ENCODE measurements at places on chromosomes 1 and 21.

GRCh38 chr1:7980984-7981383 lies 19.5 kb downstream of the PARK7 start:
- no peak for DNase-seq

GRCh38 chr1:53051676-53052075 lies 10.3 kb upstream of the PODN start:
- DNase-seq, result no peak

DNA sequence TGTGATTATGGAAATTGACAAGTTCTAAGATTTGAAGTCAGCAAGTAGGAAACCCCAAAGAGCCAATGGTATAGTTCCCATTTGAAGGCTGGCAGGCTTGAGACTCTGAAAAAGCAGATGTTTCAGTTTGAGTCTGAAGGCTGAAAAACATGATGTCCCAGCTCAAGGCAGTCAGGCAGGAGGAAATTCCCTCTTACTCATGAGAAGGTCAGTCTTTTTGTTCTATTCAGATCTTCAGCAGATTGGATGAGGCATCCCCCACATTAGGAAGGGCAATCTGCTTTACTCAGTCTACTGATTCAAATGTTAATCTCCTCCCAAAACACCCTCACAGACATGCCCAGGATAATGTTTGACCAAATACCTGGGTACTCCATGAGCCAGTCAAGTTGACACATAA lies 372.5 kb upstream of the ST6GALNAC5 start:
- DNase-seq, result no peak

DNA sequence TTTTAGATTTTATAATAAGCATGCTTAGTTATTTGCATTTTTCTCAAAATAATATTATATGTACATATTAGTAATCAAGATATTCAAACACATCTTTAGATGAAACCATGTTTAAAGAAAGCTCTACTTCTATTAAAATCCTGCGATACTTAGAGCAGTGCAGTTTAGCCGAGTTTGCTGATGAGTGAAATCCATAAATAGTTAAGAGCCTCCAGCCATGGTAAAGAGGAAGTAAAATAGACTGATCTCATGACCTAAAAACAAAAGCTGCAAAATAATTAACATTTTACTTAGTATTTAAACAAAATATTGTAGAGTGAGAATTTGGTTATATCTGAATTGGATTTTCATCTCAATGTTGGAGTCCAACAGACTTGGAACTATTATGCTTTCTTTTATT lies 147.4 kb upstream of the NRIP1 start:
- DNase-seq, result no peak

DNA sequence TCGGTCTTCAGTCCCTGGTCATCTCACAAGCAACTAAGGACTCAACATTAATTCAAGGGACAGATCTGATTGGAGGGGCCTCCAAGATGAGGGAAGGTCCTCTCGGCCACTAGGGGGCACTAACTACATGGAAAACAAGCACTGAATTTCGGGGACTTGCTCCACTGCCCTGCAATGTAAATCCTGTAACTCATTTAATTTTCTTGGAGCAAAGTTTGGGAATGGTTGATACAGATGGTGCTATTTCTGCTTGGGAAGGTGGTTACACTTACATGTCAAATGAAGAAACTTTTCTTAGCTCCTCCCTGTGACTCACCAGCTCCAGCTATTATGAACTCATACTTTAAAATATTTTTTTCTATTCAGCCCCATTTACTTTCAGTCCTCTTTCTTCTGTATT lies 97.4 kb upstream of the KCNJ15 start:
- peak; percentile 25 for DNase-seq

DNA sequence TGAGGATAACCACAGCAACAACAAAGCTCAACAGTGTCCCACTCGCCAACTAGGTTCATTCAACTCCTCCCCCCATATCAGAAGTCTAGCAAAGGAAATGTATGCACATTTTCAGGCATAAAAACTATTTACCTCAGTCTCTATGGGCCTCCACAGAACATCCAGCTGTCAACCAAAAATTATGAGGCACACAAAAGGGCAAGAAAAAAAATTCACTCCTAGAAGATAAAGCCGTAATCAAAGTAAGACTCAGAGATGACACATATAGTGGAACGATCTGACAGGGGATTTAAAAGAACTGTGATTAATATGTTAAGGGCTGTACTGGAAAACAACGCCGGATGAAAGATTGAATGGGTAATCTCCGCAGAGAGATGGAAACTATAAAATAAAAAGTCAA lies 158.7 kb downstream of the NTPCR start:
- DNase-seq, result no peak

DNA sequence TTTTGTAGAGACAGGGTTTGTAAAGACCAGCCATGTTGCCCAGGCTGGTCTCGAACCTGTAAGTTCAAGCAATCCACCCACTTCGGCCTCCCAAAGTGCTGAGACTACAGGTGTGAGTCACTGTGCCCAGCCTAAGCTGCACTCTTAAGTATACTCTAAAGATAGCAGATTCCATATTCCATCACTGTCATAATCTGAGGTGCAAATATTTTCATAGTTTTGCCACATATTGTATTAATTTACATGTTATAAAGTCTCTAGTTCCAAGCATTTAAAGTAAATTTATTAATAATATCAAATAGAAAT lies 121.3 kb downstream of the HFM1 start:
- no peak for DNase-seq

DNA sequence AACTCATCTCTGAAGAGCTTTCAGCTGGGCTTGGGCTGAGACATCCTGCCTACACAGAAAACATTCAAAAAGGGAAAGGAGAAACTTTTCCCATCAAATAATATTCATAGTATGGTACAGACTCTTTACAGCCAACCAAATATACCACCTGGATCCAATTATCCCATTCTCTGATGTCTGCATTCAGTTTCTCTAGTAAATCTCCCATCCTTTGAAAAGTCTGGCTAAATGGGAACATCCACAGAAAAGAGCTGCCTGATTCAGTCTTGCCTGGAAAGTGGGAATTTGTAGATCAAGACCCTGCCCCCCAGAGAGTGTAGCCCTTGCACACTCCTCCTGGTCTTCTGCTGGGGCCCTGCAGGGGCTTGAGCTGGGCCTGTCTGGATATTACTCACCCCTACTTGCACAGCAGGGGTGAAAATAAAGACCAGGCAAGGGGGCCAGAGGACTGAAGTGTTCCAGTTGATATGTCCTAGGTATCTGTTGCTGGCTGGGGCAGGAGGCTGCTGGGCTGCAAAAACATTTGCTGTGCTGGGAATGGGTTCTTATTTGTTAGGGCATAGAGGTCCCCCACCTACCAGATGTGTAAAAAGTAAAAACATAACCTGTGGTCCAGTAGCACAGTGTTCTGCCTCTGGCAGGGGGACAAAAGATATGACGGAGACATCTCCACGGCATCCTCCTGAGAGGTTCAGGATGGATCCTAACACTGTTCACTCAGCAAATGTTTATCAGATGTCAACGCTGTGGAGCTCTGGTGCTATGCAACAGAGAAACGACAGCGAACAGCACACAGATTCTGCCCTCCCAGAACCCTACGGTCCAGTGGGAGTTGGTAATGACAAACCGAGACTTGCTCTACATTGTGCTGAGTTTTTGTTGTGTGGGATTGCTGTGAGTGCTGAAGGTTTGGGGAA lies 140.3 kb downstream of the PLXNA2 start:
- no peak for DNase-seq

DNA sequence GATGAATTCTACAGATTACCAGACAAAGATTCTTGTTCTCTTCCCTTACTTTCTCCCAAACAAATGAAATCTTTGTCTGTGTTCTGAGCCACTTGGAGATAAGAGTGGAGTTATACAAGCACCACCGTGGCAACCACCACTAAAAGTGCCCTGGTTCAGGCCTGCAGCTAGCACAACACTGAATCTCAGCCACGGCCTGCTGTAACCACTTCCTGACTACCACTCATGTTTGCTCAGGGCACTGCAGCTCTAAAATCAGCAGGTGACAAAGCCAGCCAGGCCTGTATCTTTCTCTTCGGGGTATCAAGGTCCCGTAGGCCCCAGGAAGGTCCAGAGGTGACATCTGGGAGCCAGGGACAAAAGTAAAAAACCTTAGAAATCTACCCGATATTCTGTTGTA lies 3.2 kb upstream of the OR2T6 start:
- no peak for DNase-seq

DNA sequence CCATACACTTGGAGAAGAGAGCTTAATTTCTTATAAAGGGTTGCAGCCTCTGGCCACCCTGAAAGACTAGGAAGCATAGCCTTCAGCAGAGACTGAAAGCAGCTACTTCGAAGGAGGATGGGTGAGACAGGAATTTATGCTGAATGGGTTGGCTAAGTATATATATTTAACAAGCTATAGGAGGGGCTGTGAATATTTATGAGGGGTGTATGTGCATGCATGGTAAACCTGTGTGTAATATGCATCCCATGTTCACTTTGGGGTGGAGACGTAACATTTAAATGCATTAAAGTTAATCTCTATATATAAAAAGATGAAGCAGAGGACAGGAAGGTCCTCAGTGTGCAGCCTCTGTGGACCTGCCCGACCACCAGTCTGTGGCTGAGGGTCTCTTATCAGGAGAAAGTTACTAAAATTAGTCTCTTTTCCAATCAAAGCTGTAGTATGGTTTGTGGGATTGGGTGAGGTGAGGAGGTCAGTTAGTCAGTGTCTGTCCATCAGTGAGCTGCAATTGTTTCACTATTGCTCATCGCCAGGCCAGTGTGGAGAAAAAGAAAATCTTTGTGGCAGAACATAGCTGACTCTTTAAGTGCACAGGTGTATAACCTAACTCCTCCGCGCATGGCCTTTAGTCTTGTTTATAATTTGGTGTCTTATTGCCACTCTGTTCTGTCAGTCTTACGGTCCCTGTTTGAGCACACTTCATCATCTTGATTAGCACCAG lies 35.4 kb upstream of the DSCAM start:
- no peak for DNase-seq

DNA sequence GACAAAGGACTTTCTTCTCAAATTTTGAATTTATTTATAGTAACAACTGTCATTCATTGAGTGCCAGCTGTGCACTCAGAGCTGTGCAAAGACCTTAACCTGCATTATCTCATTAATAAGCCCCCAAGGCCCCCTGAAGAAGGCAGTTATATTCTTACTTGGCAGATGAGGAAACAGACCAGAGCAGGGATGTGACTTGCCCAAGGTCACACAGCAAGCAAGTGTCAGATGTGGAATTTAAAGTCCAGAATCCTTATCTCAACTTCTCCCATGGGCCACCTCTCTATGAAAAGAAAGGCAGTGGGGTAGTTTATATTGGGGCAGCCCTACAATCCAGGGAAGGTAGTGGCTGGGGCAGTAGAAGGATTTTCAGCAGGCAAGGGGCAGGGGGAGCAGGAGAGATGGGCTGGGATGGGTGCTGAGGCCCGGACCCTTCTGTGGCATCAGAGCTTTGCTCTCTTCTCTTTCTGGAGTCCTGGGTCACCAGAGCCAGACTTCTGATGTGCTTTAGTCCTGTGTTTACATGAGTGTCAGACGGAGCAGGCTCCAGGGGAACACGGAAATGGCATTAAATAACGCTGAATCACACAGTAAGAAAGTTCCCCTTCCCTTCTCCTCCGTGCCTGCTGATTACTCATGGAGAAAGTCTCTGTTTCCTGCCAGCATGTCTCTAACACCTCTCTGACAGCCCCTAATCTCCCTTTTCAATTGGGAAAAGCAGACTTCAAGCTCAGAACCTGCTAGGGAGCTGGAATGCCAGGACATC lies 39.5 kb downstream of the EPHB2 start:
- no peak for DNase-seq

DNA sequence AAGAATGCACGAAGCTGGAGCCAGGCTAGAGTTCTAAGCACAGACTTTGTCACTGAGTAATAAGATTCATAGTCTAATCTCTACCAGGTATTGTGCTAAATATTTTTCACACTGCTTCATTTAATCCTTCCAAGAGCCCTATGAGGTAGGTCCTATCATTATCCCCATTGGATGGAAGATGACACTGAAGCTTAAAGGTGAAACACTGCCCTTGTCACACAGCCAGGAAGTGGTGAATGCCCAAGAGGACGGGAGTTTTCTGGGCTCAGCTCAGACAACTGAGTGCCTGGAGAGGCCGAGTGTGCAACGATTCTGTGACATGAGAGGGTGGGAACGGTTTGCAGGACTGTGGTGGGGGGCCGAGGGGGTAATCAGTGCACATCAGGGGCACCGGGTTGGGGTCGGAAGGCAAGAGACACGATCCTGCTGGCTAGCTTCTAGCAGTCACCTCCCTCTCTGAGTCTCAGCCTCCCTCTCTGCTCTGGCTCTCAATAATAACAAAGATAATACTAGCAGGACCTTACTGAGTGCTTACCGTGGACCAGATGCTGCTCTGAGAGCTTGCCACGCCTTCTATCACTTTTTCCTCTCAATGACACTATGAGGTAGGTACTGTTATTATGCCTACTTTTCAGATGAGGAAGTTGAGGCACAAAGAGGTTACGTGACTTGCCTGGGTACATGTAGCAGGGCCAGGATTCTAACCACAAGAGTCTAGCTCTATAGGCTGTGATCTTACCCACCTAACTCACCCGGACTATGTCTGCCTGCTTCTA lies 12.4 kb downstream of the KCNQ4 start:
- DNase-seq, result no peak

GRCh38 chr1:182515556-182515955 lies 65.6 kb downstream of the RGSL1 start:
- no peak for DNase-seq

DNA sequence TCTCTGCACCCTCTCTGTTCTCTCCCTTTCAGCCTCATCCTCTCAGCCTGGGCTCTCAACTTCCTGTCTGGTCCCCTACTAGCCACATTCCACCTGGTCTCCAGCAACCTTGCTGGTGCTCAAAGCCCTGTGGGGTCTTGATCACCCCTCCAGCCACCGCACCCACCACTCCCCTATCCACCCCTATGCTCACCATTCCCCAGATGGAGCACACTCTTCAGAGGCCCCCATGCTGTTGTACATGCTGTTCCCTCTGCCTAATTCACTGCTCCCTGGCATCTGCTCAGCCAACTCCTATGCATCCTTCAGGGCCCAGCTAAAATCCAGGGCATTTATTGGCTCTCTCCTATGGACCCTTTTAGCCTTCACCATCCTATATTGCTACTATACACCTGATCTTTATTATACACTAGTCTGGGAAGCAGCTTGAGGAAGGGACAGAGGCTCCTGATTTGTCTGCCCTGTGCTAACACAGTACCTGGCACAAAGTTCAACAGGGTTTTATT lies 81.0 kb downstream of the GLIS1 start:
- no peak for DNase-seq

GRCh38 chr1:62247391-62248168 lies 52.9 kb downstream of the L1TD1 start:
- no peak for DNase-seq

DNA sequence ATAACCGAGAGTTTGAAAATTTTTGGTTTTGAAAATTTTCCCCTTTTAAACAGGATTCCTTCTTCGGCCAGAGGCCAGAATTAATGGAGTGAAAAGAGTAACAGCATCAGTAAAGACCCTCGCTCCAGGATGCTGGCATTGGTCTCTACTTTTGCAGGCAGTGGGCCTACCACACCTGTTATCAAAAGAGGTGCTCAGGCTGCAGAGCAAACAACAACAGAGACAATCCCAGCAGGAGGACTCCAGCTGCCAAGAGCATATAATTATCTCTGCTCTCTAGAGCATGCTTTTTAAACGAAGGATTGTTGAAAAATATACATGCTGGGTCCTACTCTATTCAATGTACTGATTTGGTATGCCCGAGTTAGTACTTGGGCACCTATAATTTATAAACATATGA lies 1048.5 kb downstream of the PLA2G4A start:
- no peak for DNase-seq
